ENCODE measurements at places on chromosomes 3 and 15.

GRCh38 chr3:163481738-163482137 lies 1596.6 kb downstream of the SI start:
- no peak for DNase-seq

GRCh38 chr3:66748175-66748876 lies 247.5 kb upstream of the LRIG1 start:
- DNase-seq: no peak

DNA sequence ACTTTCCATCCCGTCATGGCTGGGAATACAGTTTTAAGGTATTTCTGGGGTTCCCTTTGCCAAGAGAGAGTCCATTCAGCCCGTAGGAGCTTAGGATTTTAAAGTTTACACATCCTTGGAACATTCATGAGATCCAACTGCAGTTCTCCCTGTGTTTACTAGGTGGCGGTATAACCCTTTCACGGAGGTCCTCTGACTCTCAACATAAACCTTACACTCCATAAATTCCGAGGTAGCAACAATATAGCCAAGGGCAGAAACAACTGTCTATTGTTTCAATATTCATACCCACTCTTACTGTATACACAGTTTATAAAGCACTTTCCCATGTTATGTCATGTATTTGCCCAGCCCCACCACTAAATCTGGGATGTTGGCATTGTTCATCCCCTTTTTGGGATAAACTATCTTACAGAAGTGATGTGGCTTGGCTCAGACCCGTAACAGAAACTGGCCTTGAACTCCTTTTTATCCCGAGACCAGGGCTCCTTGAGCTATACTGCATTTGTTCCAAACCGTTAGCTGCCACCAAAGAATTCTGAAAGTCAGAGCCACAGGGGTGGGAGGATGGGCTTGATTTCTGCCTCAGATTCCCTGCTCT lies 69.2 kb upstream of the COL6A5 start:
- no peak for DNase-seq

GRCh38 chr3:173709026-173709425 lies 311.5 kb downstream of the NLGN1 start:
- no peak for DNase-seq

DNA sequence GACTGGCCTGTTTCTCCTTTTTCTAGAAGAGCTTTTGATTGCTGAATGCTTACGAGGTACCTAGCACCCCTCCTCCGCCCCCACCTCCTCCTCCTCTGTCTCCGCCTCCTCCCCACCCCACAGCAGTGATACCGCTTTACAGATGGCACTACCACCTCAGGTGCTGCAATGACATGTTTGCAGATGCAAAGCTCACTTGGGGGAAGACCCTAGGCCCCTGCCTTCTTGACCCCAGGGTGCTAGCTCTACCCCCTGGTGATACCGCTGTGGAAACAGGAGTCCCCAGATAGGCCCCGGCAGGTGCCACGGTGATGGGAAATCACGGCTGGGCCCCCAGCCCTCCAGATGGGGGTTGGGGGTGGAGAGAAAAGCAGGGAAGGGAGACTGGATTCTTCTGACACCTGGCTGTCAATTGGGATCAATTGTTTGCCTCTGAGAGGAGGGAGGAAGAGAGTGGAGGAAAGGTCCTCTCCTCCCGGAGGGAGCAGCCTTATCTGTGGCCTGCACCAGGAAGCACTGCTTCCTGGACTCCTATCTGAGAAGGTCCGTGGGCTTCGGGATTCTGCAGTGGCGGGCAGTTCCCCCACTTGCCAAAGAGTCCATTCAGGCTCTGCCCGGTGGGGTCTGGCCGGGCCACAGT lies 37.6 kb downstream of the DNASE1L3 start:
- no peak for DNase-seq

- no peak for DNase-seq
Measured at GRCh38 chr3:53531749-53532148, 37.3 kb downstream of the CACNA1D start.

DNA sequence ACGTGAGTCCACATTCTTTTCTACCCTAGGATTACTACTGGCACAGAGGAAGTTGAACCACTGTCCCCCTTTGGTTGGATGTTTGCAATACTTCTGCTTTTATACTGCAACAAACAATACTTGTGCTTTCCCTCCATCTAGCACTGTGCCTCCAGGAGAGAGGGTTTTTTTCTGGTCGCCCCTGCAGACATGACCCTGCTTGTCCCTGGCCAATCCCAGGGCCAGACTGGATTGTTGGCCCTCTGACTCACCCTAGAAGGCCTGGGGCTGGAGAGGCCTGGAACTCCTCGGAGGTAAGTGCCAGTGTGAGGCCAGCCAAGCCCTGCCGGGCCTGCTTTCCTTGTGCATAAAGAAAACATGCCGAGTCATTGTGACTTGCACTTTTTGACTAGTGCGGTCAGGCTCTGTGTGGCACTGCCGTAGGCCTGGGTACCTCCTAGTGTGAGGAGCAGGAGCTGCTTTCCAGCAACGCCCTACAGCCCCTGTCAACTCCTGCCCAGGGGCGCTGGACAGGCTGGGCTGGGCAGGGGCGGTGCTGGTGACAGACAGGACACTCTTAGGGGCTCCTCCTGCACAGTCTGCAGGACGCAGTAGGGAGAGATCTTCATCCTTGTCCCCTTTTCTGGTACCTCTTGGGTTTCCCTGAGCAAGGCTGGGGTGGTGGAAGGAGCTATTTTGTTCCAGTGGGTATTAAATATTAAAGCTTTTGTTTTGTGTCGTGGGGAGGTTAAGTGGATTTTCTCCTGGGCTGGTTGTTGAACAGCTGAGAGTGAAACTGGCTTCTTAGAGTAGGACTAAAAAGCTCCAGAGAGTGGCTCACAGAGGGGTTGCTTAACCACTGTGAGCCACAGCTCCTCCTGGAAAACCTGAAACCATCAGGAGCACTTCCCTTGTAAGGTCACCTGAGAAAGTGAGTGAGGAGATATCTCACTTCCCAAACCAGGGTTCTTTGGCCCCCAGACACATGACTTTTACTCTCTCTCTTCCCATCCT lies 14.4 kb upstream of the TKT start:
- DNase-seq: no peak

DNA sequence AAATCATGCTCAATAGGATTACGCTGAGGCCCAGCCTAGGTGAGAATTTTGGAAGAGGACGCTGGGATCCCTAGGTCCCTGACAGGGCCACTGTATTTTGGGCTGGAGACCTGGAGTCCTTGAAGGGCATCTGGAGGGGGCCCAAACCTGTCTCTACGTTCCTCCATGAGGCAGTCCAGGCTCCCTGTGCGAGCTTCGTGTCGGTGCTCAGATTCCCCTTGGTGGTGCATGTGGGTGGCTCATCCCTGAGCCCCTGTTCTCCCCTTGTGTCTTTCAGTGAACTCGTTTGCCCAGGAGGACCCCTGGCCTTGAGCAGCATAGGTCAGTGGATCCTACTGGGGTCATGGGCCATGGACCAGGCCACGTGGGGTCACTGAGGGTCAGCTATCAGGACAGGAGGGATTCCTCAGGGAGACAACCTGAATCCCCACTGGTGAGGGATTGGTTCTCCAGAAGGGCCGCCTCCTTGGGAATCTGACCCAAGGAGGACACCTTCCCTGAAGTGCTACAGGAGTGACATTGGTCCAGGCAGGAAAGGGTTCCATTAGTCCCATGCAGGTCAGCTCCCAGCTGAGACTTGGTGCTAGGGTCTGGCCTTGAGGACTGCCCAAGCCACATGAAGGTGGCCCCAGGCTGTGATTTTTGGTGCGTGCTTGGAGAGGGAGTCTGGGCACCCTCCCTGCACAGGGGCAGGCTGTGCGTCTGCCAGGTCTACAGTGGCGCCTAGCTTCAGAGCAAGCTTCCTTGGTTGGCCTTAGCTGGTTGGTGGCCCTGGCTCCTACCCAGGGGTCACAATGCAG lies 229.8 kb downstream of the SNRPN start:
- no peak for DNase-seq

- no peak for DNase-seq
Measured at GRCh38 chr15:63482874-63483323, 21.5 kb upstream of the USP3 start.

DNA sequence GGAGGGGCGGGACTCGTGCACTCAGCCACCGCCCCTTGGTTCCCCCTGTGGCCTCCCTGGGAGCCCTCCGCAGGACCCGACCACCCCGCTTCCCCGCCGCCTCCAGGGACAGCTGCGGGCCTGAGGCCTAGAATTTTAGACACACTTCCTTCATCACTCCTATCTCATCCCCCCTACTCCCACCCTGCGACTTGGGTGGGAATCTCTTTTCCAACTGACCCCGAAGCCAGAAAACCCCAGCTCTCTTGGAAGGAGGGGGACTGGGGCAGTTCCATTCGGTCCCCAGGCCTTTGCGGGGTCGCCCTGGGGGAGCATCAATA lies 289 bp upstream of the TFDP2 start:
- DNase-seq: no peak

DNA sequence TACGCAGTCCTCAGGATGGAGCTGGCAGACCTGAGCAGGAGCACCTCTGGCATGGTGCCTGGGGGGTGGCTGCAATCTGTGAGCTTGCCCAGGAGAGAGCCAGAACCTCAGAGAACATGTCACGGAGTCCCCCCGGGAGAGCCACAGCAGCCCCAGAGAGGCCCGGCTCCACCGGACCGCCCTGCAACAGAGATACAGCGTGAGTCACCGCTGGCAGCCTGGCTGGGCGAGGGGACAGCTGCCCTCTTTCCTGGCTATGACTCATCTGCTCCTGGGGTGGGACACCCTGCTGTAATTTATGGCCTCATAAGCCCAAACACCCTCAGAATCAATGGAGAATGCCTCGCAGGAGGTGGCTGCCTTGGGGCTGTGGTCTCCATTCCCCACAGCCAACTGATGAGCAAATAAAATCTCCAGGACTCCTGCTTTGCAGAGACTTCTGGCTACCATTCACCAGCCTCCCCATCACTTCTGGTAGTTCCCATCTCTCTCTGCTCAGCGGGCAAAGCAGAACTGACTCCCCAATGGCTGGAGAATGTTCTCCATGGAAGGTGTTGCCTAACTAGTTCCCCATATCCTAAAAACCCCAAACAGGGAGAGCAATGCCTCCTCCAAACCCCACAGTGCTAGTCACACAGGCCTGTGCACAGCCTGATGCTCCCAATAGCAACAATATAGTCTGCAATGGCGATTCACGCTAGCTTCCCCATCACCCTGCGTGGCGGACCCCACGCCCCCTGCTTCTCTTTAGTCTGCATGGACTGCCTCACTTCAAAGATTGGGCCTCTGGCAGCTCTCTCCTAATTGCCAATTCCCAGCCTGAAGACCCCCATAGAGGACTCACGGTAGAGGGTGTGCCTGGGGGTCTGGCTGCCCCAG lies 21.6 kb downstream of the ACSBG1 start:
- no peak for DNase-seq

DNA sequence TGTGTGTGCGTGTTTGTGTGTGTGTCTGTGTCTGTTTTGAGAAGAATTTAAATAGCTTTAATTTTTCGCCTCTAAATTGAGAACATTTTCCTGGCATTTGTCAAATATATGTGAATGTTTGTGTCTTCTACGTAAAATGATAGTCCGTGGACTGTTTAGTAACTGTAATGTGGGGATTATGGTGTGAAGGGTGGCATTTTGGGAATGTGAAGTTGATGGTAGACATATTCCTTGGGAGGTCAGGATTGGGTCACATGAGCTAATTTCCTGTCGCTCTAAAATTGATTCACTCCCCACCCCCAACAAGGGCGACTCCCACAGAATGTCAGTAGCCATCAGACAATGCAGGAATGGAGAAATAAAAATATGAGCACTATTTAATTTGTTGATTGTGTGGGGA lies 107.3 kb downstream of the ITPR1 start:
- no peak for DNase-seq

- DNase-seq: no peak
Measured at GRCh38 chr15:79099692-79100091, 9.1 kb upstream of the RASGRF1 start.

DNA sequence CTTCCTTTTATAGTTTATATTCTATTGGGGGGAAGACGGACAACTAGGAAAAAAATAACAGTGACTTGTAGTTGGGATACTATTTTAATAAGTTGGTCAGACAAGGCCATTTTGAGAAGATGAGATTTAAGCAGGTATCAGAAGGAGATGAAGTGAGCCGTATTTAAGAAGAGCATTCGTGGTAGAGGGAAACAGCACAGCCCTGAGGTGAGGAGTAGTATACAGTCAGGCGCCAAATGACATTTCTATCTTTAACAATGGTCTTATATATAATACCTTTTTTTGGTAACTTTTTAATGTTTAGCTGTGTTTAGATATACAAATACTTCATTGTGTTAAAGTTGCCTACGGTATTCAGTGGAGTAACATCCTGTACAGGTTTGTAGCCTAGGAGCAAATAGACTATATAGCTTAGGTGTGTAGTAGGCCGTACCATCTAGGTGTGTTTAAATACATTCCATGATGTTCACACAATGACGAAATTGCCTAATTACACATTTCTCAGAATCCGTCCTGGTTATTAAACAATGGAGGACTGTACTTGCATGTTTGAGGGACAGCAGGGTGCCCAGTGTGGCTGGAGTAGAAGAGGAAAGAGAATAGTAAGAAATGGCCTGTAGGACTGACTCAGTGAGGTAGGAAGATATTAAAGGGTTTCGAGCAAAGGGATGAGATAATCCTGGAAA lies 1.6 kb downstream of the NKTR start:
- no peak for DNase-seq

- DNase-seq: no peak
Measured at GRCh38 chr15:99628374-99629001, 62.7 kb downstream of the MEF2A start.

GRCh38 chr15:48617619-48618018 lies 27.9 kb downstream of the FBN1 start:
- no peak for DNase-seq

DNA sequence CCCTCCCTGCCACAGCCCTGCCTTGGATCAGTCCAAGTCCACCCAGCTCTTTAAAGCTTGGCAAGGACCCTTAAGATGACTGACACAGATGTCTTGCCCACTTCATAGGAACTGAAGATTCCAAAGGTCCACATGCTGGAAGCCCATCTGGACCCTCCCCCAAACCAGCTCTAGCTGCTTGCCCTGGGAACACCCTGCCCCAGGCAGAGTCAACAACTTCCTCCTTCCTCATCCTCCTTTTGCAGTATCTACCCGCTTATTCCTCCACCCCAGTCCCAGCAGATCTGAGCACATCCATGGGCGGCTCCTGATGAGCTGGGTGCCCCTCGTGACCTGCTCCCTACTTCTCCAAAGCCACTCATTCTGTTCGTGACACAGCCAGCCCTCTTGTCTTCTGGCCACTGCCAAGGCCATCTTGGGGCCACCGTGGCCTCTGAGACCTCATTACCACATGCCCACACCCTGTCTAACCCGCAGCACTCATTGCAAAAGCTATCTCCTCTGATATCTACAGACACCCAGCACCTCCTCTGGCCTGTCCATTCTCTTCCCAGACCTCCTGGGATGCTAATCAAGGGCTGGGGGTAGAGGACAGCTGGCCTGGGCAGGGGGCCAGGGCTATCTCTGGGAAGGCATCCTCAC lies 2.0 kb upstream of the PFKFB4 start:
- no peak for DNase-seq

- DNase-seq: no peak
Measured at GRCh38 chr3:4614070-4614469, 120.9 kb downstream of the ITPR1 start.

- no peak for DNase-seq
Measured at GRCh38 chr3:97815149-97815917, 6.5 kb upstream of the CRYBG3 start.

Measured in stimulated activated CD8-positive, alpha-beta memory T cell treated with anti-CD3 and anti-CD28 coated beads, Interleukin-4, amount 100 ng/mL, for 1 hour (primary cell).